Naive B cell (primary cell): ENCODE measurements at places on chromosomes 2 and 18. TPM values are rescaled to one million over a fixed set of nuclear protein-coding genes. Genes with fewer than 3 reads are reported as not detected.

DNA sequence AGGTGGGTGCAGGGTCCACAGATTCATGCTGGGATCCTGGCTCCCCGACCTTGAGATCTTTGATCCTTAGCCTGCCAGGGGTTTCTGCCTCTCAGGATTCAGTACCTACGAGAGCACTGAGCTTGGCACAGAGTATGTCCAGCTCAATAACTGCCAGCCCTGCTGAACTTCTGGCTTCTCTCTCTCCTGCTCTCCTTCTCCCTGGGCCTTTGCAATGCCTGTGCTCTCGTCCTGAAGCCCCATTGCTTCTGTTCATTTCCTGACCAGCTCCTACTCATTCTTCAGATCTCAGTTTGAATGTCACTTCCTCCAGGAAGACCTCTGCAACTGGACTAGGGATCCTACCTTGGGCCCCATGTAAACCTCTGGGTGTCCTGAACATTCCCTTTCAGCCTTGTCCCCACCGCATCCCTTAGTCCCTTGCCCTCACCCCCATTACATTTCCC is 113.8 kb upstream of the HAAO start:
- DNase-seq = no peak

DNA sequence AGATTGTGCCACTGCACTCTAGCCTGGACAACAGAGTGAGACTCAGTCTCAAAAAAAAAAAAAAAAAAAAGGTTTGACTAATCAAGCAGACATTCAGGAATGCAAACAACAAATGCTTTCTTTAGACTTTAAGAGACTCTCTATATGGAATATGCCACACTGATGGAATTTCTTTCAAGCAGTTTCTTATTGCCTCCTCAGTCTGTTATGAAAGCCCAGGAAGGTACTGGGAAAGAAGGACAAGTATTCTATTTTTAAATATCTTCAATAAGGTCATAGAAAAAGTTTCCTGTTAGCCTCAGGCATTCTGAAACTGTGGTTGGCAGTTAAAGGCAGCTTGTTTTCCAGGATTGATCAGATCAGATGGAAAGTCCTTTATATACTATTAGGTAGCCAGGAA is 241.6 kb downstream of the PIK3C3 start:
- no peak for DNase-seq

GRCh38 chr2:28356095-28356911 is 36.4 kb upstream of the FOSL2 start:
- no peak for DNase-seq

DNA sequence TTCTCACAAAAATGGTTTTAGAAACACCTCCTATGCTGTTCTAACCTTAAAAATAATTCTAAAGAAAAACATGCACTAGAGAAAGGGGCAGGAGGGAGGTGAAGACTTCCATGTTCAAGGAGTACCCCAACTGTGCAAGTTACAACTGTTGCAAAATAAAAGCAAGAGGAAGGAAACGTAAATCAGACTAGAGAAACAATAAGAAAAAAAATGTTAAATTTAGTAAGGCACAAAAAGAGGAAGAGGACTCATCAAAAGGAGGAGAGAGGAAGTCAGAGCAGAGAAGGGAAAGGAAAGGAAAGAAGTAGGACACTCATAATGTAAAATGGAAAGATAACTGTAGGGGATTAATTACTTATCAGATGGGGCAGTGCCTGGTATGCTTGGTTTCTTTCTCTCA is 34.1 kb downstream of the RAPH1 start:
- DNase-seq = no peak

DNA sequence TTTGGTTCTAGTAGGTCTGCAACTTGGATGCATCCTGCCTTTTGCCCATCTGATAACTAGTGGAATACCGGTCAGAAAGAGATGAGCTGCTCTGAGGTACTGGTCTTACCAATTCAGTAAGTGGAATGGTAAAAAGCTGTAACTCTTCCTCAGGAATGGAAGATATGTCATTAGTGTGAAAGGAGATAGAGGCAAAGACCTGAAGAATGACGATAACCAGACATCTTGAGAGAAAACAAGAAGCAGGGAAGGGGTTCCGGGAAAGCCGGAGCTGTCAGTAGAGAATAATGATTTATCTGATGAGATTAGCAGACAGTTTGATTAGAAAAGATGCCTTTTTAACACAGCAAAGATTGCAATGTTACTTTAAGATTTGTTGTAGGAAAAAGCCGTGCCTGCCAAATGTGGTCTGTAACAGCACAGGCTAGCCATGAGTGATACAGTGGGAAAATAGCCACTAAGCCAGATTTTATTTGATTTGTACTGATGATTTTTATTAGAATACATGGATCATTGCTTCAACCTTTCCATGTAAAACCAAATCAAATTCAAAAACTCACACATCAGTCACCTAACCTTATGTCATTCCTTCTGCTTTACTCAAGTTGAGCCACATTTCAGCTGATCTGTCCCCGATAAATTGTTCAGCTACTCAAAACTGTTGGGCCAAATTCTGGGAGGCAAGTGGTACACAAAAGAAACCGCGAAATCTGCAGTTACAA is 110.0 kb downstream of the TCF4 start:
- no peak for DNase-seq

GRCh38 chr2:109547280-109547679 is 66.5 kb downstream of the SEPTIN10 start:
- DNase-seq = no peak

DNA sequence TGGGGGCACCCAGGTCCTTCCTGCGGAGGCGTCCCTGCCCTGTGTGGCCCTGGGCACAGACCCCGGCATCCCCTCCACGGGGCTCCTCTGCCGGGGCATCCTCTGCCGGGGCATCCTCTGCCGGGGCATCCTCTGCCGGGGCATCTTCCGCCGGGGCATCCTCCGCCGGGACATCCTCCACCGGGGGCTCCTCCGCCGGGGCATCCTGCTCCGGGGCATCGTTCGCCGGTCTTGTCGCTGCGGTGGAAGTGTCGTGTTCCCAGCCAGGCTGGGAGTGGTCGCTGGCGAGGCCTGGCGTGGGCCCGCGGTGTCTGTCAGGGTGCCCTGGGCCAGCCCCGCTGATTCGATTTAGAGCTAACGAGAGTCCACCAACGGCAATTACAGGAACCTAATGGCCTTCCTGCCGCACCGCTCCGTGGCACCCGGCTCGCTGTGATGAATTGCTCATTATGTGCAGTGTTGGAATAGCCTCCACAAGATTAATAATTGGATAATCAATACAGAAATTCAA is 115.1 kb downstream of the NFATC1 start:
- DNase-seq = no peak

DNA sequence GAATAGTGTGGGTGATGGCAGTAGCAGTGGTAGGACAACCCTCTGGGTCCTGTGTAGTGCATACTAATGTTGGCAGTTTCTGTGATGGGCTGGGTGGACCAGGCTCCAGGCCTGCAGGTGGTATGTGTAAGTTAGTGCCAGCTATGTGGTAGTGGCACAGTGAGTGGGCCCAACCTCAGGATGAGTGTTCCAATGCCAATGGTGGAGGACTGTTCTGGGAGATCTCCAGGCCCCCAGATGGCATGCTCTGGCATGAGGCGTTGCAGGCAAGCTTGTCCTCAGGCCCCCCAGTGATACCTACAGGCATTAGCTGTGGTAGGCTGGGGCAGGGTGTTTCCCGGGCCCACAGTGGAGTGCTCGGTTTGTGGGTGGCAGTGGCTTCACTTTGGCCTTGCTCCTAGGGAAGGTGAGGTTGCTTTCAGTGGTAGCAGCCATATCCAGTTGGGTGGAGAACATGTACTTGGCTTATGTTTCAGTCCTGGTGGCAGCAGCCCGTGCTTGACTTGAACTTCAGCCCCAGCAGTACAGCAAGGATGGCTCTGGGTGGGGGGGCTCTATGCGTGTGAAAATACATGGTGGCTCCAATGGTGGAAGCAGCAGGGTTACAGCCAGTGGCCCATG is 32.4 kb downstream of the TEX51 start:
- no peak for DNase-seq

- DNase-seq = no peak
These were observed 174.0 kb upstream of the NT5C1B start for GRCh38 chr2:18763338-18763737.

DNA sequence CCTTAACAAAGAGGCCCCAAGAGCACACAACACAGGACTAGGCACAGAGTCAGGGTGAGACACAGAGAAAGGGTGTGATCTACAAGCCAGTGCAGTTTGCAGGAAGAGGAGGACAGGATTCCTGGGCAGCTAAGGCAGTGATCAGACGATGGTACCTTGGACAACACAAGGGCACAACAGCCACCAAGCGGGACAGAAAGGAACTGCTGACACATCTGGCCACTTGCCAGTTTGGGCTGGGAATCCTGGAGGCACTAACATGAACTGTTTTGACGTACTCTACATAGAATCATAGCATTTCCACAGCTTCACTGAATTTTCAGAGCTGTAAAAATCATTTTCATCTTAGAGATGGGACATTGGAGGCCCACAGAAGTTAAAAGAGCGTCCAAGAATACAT is 221.5 kb upstream of the SLC35G4 start:
- no peak for DNase-seq

Gene NCKAP5
- not detected for polyA plus RNA-seq

Gene RMND5A
- polyA plus RNA-seq = 20.4 TPM

Gene ABCG8
- polyA plus RNA-seq = 0.12 TPM
